ENCODE measurements at places on chromosomes 5 and 9.

DNA sequence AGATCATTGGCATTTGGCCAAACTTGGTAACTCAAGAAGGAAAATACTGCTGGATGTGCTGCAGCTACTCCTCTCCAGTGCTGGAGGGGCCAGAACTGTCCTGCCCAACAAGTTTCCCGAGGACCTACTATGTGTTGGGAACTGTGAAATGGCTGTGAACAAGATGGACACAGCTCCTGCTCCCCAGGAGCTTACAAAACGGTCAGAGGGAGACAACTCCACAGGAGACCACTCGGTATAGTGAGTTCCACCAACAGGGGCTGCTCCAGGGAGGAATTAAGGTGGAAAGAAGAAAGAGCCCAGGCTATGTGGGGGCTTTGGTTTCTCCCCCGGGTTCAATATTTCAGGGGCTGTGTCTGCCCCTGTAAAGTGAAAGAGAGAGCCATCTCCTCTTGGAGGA, 78.8 kb downstream of the GNA14 start:
- peak; percentile 39 for DNase-seq

- no peak for DNase-seq
These were observed 94.3 kb upstream of the MAMDC2 start for GRCh38 chr9:69949396-69949795.

GRCh38 chr9:129225815-129226214, 47.8 kb upstream of the IER5L start:
- no peak for DNase-seq

GRCh38 chr9:12194731-12195130, 498.5 kb upstream of the TYRP1 start:
- no peak for DNase-seq

- DNase-seq, result no peak
These were observed 620.9 kb upstream of the PTPRD start for GRCh38 chr9:11233696-11234095.

DNA sequence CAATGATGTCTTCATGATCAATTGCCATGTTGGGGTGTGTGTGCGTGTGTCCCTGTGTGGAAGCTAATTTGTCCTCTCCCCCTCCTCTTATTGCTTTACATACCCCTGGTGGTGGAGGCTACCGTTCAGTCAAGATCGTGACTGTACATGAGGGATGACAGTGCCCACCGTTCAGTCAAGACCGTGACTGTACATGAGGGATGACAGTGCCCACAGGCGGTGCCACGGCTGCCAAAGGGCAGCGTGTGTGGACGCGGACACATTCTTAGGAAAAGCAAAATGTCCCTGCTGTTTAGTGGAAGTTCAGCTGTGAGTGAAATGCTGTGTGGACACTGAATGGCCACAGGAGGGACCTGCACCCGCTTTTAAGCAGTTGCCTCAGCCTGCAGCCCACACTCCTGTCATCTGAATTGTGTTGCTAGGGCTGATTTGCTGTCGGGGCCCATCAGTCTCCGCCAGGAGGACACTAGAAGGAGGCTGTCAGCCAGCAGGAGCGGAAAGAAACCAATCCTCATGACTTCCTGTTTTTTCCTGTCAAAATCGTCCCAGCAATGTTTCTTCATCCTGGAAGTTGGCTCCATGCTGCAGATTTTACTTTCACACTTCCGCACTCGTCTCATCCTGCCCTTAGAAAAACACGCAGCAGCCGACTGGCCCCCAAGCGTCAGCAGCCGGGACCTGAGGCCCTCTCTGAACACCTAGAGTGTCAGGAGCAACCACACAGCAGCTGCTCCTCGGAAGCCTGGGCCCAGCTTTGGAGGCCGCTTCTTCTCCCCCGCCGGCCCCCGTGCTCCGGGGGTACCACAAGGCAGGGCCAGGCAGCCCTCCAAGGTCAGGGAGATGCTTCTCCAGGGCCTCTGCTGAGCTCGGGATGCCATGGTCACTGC, 9.1 kb downstream of the OR2V1 start:
- DNase-seq, result no peak

DNA sequence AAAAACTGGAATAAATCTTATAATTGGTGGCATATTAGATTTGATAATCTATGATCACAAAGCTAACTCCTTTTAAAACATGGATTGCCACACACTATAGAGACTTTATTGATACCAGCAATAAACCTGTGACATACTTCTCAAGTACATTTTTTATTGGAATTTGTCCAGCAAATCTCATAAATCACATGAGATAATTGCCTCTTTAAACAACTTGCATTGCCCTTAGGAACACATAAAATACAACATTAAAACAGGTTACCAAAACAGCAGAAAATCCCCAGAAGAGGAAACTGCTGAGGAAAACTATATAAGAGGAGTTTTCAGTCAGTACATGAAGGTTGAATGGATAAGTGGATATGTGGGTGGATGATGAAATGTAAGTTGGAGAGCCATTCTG, 124.6 kb downstream of the SNCAIP start:
- peak; percentile 12 for DNase-seq

DNA sequence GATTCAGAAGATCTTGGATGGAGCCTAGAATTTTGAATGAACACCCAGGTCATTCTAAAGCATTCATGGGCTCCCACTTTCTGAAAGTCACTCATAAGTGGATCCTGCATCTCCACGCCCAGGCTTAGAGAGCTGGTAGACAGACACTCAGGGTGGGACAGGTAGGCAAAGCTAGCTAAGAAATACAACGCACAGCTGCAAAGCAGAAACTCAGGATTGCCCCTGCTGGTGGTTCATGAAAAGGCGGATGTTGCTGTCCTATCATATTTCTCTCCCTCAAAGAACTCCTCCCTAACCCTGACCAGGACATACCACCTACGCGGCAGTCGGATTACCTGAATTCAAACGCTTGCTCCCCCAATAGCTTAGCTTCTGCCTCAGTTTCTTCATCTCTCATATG, 226.5 kb downstream of the GLIS3 start:
- no peak for DNase-seq

- DNase-seq, result no peak
These were observed 742.0 kb upstream of the RGMB start for GRCh38 chr5:98031496-98031895.

- DNase-seq, result no peak
These were observed 152.2 kb upstream of the IRX2 start for GRCh38 chr5:2903451-2904395.

- DNase-seq, result peak; percentile 40
These were observed 31.4 kb upstream of the ANKRD55 start for GRCh38 chr5:56264417-56265025.

- DNase-seq, result peak; percentile 59
These were observed 117.9 kb upstream of the LPCAT1 start for GRCh38 chr5:1641560-1642166.

DNA sequence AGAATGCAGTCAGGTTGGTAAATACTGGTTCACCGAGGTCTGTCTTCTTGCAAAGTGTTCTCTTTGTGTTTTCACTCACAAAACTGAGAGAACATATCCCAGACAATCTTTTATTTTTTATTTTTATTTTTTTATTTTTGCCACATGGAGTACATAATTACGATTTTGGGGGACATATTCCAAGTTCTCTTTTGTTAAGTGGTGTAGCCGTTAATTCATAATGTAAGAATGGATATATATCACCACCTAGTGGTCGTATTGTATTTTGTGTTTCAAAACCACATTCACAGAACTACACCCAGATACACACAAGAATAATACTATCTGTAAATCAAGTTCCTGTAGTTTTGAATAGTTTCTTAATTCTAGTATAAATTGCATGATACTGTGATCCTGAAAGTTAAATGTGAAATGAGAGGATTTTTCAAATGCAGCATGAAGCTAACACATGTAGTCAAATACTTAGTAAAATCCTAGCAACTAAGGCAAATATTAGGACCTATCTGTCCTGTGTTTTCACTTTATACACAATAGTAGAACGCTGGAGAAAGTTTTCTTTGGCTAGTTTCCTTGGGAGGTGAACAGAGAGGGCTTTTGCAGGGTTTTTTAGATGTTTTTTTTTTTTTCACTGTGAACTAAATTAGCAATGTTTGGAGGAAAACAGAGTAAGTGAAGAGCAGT, 92.7 kb downstream of the VCAN start:
- DNase-seq, result peak; percentile 22

GRCh38 chr9:126491568-126491879, 122.2 kb upstream of the LMX1B start:
- no peak for DNase-seq

- no peak for DNase-seq
These were observed 416.3 kb downstream of the NR2F1-AS1 start for GRCh38 chr5:93164690-93165089.

DNA sequence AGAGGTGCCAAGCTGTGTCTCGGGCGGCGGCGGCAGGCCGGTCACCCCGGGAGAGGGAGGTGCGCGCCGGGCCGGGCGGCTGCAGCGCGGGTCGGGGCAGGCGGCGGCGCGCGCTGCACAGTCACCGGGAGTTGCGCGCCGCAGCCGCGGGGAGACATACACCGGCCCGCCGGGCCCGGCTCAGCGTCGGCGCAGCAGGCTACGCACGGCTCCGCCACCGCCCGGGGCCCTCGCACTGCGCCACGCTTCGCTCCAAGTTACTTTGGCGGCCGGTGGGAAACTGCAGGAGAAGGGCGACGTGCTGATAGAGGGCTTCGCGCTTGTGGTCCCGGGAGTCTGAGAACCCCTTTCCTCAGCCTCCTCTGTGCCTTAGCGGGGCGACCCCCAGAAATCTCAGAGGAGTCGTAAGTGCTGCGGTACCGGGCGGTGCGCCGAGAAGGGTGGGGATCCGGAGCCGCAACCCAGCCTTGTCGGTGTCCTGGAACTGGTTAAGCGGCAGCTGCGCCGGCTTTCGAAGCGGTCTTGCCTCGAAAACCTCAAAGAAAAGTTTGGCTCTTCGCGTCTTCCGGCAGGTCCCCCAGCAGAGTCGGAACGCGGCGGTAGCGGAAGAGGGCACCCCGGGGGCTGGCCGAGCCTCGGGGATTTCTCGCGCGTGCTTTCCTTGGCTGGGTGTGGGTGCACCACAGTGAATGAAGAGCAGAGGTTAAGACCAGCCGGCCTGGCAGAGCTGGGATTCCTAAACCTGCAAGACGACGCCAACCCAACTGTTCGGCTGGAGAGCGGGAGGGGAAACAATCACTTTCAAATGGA, at the start of gene EFNA5:
EFNA5 (minus strand) TSS at position 6 of the 810 bp plus-strand sequence.
- DNase-seq, result peak; percentile 53

GRCh38 chr5:68502531-68502930, 287.0 kb downstream of the PIK3R1 start:
- DNase-seq, result no peak

DNA sequence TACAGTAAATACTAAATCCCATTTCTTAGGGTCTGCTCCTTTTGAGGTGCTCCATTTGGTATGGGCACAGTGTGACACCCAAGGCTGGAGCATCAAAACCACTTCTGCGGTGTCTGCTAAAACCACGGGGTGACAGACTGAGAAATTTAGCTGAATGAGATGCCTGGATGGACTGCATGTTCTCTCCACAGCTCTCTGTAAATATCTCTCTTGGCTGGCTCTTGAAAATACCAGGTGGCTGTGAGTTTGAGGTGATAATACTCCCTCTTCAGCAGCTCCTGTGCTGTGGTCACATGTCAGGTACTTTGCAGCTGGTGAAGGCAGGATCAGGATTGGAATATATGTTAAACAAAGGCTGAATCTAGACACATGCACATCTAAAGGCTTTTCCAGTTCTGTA, 93.7 kb upstream of the SIMC1 start:
- peak; percentile 45 for DNase-seq

DNA sequence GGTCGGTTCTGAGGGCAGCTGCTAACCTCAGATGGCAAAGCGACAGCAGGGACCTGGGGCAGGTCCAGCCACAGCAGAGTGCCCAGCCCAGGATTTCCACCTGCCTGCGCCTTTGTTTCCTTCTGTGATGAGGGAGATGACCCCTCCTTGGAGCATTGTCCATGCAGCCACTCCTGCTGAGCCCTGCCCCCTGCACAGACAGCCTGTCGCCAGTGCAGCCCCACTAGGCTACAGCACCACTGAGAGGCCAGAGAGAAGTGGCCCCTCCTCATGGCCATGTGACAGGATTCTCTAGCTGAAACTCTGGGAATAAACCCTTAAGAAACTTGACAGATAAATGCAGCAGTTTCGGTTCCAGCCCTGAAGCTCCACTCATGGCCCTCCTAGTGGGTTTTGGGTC, 10.5 kb upstream of the MRNIP start:
- no peak for DNase-seq

GRCh38 chr9:110426052-110426709, 88.5 kb upstream of the TXNDC8 start:
- DNase-seq, result peak; percentile 28

- no peak for DNase-seq
These were observed 138.1 kb upstream of the PCA3 start for GRCh38 chr9:76626141-76626540.

- DNase-seq, result no peak
These were observed 12.2 kb upstream of the RNU6ATAC start for GRCh38 chr9:134176599-134176968.

GRCh38 chr9:98686961-98687855, 21.5 kb downstream of the GABBR2 start:
- no peak for DNase-seq

DNA sequence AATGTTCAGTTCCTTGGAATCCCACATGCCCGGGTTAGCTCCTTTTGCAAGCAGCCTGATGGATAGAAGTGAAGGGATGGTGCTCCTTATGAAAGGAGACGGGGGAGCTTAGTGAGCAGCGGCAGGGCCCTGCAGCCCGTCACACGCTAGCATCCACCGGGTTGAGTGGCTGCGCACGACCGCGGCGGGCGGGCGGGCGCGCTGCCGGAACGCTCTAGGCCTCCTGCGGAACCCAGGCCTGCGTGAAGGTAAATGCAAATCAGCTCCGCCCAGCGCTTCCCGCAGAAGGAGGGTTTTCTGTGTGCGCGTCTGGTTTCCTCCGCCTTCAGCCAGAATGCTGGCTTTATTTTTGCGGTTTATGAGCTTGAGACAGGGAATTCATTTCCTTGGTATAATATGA, 19.8 kb downstream of the IL12B start:
- DNase-seq, result peak; percentile 6

GRCh38 chr5:134446938-134447337, 35.3 kb upstream of the CDKN2AIPNL start:
- DNase-seq, result no peak

- peak; percentile 8 for DNase-seq
These were observed 117.2 kb downstream of the INVS start for GRCh38 chr9:100216178-100216787.

GRCh38 chr5:169696621-169697510, 59.8 kb downstream of the DOCK2 start:
- no peak for DNase-seq

DNA sequence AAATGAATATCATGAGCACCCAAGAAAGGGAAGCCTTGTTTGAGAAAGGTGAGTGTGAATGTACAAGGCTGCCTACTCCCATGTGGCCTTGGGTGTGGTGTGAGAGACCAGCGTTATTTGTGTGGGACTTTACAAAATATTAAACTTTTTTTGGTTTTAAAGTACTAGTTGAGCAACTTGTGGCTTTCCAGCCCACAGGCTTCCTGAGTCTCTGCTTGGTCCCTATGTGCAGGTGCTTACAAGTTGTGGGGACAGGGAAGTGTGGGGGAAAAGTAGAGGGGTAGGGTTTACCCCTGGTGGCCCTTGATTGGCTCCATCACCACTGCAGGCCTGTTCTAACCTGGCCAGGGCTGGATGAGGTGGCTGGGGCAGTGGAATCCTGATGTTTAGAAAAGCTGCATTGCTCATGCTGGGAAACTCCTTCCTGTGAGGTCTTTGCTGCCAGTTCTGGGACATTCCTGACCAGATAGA, 19.7 kb downstream of the PTTG1 start:
- DNase-seq, result no peak
